ENCODE measurements at places on chromosomes 12 and 14.
A peak's percentile ranks its signal among the peaks of the same experiment; 100 is the strongest.

- no peak for DNase-seq
Observed at GRCh38 chr12:88420457-88420856, 159.8 kb downstream of the KITLG start.

- no peak for DNase-seq
Observed at GRCh38 chr12:78181544-78182162, 351.0 kb downstream of the NAV3 start.

DNA sequence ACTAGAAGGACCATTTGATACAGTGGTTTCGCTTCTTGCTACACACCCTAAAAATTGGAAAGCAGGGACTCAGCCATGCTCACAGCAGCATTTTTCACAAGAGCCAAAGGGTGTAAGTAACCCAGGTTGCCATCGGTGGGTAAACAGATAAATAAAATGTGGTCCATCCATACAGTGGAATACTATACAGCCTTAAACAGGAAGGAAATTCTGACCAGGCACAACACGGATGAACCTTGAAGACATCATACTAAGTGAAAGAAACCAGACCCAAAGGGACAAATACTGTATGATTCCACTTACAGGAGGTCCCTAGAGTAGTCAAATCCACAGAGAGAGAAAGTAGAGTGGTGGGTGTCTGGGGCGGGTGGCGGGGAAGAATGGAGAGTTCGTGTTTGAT is 220.9 kb downstream of the PHETA1 start:
- no peak for DNase-seq

GRCh38 chr12:75744607-75745256 is 233.3 kb upstream of the KRR1 start:
- no peak for DNase-seq

DNA sequence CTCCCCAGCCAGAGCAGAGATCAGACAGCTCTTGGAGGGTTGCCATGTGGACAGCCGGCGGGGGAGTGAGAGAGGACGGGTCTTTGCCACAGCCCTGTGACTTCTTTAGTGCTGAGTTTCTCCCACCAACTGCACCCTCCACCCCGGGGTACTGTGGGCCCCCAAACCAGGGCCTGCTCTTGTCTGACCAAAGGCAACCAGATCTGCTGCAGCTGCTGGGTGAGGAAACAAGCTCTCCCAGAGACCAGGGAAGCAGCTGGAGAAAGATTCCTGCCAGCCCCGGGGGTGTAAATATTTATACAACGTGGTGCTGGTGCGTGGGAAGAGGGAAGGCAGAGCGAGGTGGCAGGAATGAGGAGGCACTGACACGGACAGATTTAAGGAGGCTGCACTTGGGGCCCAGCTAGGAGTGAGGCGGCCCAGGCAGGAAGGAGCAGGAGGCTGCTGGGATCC is 14.3 kb upstream of the ZFP36L1 start:
- peak; percentile 45 for DNase-seq

GRCh38 chr12:57764662-57765002 is 2.2 kb downstream of the CYP27B1 start:
- no peak for DNase-seq

GRCh38 chr12:108112832-108113556 is 16.1 kb upstream of the WSCD2 start:
- DNase-seq: no peak

DNA sequence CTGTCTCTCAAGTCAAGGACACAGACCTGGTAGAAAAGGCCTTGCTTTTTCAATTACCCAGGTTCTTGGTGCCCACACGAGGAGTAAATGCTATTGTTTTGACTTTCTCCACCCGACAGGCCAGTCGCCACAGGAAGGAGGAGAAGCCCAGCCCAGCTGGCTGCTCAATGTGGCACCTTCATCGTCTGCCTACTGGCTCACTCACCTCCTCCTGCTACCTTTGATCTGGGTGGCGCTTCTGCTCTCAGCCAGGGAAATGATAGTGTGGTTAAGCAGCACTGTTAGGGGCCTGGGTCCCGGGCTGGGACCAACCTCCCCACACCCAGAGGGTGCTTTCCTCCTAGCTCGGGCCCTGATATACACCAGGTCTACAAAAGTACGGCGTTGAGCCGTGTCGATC is 75.0 kb upstream of the FZD10 start:
- DNase-seq: no peak

DNA sequence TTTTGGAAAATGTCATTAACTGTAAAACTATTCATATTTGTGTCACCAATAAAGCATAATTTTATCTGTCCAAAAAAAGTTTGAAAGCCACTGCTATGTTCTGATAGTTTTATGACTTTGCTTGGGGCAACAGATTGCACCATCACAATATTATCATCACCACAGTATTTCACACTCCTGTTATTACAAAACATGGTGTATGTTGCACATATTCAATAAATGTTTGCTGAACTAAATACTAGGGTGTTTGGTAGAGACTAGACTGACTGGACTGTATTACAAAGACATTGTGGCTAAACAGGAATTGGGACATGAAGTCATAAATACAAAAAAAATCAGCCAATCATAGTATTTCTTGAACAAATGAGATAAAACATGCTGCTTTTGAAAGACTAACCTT is 55.1 kb downstream of the PAWR start:
- DNase-seq: no peak

- DNase-seq: no peak
Observed at GRCh38 chr12:79725987-79726386, 35.2 kb upstream of the PAWR start.

- no peak for DNase-seq
Observed at GRCh38 chr12:53340398-53340797, 4.2 kb upstream of the SP7 start.

- DNase-seq: no peak
Observed at GRCh38 chr12:105423921-105424320, 93.4 kb downstream of the C12orf75 start.

DNA sequence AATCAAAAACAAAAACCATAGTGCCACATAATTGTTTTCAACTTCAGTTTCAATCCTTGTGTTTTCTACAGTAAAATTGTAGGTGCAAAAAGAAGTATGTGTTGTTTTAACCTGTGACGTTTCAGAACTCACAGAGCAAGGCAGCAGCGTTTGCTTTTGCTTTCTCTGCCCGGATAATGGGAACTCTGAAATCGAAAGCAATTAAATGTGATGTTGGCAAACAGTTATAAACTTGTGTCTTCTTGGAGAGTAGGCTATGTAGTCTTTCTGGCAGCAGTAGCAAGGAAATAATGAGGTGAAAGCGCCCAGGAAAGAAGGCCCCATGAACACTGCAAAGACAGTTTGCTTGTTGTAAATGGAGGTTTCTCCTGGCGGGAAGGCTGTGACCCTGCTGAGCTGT is 39.1 kb downstream of the FNTB start:
- no peak for DNase-seq

GRCh38 chr14:81536241-81536771 is 2.7 kb upstream of the SEL1L start:
- DNase-seq: no peak

DNA sequence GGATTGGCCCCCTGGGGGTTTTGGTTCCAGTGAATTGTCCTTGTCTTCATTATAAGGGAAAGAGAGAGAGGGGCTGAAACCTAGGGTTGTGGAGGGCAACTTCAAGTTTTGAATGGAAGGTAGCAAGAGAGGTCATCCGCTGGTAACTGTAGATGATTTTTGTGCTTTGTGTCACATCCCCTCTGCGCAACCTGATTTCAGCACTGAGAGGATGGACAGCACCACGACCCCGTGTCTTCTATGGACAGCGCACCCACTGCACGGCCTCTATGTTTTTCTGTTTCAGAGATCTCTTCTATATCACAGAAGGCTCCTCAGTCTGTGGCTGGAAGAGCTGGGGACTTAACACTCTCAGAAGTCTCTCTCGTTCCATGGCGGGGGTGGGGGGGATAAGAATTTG is 127.0 kb upstream of the RPH3A start:
- no peak for DNase-seq

DNA sequence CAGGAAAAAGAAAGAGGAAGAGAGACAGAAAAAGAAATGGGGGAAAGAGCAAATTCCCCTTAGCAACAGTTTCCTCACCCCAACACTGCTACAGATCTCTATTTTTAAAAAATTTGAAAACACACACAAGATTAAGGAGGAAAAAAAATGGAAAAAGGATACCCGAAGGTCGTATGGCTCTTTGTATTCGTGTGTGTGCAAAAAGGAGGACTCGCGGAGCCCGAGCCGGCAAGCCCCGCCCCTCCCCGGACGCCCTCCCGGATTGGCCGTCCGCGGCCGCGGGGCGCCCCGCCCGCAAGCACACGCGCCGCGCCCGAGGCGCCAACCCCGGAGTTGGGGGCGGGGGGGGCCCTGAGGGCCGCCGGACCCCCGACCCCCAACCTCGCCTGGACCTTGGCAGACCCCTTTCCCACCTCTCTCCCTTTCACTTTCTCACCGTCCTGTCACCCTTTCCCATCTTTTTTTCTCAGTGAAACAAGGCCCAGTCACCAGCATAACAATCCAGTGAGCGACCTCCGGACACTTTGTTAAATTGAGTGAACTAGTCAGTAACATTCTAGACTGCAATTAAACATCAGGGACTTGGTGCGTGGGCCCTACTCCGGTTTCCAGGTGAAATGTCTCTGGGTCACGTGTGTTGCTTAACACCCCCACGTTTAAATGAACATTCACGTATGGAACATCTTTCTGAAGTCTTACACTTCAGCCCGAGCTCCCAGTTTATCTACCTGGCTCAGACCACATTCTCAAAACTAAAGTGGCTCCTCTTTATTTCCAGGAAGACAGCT is at the start of gene C14orf93:
C14orf93 (minus strand) TSS at position 205 of the 788 bp plus-strand sequence. CDS start 11,120 bp downstream, outside the sequence.
- peak; percentile 86 for DNase-seq

DNA sequence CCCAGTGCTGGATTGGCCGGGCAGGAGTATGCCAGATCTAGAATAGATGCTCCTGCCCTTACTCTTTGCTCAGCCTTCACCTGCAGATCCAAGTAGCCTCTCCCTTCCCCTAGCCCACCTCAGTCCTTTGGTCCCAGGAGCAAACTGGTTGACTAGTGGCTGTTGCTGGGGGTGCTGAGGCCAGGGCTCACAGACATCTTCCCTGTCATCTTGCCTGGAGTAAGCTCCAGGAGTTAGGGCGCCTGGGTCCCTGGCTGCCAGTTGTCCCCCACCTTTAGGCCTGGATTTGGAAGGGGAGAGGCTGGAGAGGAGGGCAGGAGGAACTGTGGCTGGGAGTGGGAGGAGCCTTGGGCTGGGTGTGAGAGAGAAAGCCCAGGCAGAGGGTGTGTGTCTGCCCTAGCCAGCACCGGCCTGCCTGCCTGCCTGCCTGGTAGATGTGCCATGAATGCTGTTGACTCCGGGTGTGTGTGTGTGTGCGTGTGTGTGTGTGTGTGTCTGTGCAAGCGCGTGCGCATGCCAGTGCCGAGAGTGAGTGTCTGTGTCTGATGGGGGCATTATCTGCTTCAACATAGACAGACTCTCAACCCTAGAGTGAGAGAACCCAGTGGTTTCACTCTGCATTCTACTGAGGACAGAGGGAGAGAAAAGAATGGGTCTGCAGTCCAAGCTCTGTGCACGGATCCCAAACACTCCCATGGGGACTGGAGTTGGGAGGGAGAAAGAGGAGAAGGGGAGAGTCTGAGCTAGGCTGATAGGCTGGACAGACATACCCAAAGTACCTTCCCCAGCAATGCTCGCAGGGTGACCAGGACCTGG is 845 bp upstream of the RARG start:
- peak; percentile 60 for DNase-seq

DNA sequence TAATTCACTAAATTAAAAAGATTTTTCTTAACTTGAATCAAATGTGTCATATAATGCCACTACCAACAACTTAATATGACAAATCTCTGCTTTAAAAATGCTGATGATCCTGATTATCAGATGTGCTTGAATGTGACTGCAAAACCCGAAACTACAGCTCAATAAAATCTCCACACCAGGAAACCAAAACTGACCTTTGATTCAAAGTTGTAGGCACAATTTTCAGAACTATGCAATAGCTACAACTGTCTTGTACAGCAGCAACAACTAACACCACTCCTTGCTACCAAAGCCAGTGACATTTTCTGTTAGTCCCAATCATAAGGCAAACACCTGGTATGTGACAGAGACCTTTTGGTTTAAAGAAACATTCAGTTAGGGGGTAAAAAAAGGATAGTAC is 147.3 kb downstream of the CEP83 start:
- DNase-seq: no peak

- no peak for DNase-seq
Observed at GRCh38 chr12:127885954-127886750, 380.8 kb upstream of the TMEM132C start.

GRCh38 chr12:116365114-116365513 is 87.6 kb upstream of the MED13L start:
- DNase-seq: no peak

DNA sequence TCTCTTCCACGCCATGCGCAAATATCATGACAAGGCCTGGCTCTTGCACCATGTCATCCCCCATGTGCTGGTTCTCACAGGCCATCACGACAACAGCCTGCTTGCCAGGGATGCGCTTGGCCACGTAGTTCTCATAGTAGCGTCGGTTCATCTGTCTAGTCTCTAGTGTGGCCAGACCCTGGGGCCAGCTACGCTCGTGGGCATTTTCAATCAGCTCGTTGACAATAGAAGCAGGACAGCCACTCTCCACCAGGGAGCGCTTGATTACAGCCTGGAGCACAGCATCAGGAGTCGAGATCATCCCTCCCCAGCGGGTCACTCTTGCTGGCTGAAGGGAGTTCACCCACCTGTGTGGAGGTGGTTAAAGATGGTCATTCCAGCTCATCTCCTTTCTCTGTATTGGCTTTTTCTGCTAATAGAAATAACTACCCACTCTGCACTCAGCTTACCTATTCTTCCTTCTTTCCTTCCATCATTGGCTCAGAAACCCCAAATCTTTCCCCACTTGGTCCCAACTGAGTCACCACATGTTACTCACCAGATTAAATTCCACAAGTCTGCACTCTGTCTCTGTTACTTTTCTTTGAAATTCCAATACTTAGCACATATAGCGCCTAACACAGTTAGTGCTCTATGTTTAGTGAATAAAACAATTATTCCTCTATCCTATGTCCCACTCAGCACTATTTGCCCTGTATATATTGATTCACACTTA is 15.1 kb downstream of the RNF41 start:
- DNase-seq: peak; percentile 43

DNA sequence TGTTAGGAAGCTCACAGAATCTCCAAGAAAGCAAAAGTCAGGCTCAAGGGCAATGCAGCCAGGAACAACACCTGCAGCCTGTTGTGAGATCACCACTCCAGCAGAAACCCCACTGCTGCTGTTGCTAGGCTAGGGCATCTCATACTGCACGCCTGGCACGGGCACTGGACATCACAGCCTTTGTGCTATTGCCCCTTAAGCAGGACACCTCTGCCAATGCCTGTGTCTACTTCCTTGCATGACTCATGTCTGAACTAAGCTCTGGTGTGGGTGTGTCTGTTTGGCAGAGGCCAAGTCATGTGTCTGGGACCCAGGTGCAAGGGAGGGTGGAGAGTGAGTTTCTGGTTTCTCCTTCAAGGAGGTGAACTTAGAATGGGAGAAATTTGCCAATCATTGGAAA is 10.0 kb upstream of the DDX47 start:
- no peak for DNase-seq

Data from left ventricle myocardium inferior (tissue), 1 donor.